ENCODE measurements at places on chromosomes 1 and 21.

DNA sequence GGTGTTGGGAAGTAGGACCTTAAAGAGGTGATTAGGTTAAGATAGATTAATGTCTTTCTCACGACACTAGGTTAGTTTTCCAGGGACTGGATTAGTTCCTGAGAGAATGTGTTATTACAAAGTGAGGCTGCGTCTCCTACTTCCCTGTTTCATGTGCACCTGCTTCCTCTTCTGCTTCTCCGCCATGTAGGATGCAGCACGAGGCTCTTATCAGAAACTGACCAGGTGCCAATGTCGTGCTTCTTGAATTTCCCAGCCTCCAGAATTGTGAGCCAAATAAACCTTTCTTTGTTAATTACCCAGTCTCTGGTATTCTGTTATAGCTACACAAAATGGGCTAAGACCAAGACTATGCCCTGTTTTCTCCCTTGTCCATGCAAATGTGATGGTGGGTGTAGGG is 152.2 kb upstream of the LMO4 start:
- no peak for DNase-seq

- no peak for DNase-seq
Observed at GRCh38 chr1:244353551-244354091, 98.1 kb downstream of the ADSS2 start.

- no peak for DNase-seq
Observed at GRCh38 chr1:213124590-213124989, 73.5 kb downstream of the RPS6KC1 start.

- no peak for DNase-seq
Observed at GRCh38 chr1:242081446-242081845, 82.5 kb upstream of the MAP1LC3C start.

- no peak for DNase-seq
Observed at GRCh38 chr1:206521127-206521526, 13.8 kb downstream of the RASSF5 start.

- no peak for DNase-seq
Observed at GRCh38 chr1:210650403-210650802, 321.7 kb downstream of the HHAT start.

GRCh38 chr1:175742790-175743459 is 470 bp downstream of the TNR start:
- no peak for DNase-seq

DNA sequence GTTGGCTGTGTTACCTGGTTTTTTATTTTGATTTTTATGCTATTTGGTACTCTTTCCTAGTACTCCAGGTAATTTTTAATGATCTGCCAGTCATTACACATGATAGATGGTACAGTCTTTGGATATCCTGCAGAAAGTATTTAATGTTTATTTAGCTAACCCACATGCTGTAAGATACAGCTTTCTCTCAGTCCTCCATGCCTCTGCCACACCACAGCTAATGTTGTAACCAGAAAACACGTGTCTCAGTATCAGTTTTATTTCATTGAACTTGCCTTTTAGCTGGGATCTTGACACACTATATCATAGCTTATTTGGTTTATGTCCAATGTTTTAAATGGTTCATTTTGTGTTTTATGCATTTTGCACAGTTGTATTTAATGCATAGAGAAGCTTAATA is 1648.4 kb downstream of the KCNT2 start:
- no peak for DNase-seq

- no peak for DNase-seq
Observed at GRCh38 chr21:44579833-44580144, 615 bp downstream of the KRTAP10-5 start.

DNA sequence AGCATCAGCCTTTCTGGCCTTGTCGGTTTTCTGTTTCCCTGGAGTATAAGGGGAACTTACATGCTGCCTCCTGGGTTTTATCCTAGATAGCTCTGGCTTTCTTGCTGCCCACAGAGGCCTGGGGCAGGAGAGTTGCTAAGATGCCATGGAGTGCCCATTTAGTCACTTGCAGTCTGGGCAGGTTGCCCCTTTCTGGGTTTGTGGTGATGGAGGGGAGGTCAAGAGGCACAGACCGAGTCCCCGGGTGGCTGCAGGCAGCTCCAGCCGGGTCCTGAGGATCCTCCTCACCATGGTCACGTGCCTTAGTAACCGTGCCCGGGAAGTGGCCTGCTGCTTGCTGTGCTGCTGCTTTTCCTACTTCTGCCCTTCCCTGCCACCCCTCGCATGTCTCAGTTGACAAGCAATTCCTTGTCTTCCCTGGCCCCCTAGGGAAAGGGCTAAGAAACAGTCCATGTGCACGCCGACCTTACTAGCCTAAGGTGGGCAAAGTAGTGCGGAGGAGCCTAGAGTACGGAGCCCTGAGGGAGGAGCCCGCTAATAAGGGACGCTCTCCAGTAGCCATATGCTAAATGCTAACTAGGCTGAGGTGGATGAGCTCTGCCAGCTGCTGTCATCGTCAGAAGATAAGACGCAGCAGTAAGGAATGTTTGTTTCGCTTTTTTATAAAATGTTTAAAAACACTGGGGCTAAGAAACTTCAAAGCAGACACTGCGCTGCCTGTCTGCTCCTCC is 34.8 kb downstream of the CLCA1 start:
- no peak for DNase-seq

DNA sequence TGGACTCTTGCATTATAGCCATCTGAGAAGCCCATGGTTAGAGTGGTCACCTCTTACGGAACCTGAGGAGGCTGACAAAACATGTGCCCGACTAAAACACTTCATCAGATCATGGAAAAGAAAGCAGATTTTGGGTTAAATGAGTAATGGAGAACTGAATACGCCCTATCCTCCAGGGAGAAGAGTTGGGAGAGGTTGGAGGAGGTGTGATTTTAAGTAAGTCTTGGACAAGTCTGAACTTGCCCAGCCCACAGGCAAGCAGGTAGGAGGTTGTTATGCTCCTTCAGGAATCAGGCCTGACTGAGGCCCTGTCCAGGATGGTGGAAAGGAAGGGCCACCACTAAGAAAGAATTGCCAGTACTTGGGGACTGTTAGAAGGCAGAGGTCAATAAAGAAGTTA is 255.8 kb downstream of the TGFB2 start:
- DNase-seq, result no peak

GRCh38 chr1:6743189-6744101 is 41.8 kb upstream of the CAMTA1 start:
- no peak for DNase-seq

- no peak for DNase-seq
Observed at GRCh38 chr1:108512239-108513043, 47.5 kb upstream of the EEIG2 start.

DNA sequence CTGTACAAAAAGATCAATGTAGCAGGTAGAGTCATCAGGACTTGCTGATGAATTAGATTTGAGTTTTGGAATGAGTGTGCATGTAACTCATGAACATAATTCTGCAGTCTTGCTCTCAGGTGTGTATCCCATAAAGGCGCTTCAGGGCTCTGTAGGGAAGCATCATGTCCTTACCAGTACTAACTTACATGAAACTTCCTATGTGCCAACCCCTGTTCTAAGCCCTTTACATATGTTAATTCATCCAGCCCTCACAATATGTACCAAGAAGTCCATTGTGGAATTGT is 2.1 kb upstream of the FCRLB start:
- DNase-seq, result no peak

- DNase-seq, result no peak
Observed at GRCh38 chr1:229230140-229230892, 40.6 kb upstream of the RAB4A start.

GRCh38 chr21:38534591-38534990 is 36.3 kb upstream of the ERG start:
- DNase-seq, result no peak

DNA sequence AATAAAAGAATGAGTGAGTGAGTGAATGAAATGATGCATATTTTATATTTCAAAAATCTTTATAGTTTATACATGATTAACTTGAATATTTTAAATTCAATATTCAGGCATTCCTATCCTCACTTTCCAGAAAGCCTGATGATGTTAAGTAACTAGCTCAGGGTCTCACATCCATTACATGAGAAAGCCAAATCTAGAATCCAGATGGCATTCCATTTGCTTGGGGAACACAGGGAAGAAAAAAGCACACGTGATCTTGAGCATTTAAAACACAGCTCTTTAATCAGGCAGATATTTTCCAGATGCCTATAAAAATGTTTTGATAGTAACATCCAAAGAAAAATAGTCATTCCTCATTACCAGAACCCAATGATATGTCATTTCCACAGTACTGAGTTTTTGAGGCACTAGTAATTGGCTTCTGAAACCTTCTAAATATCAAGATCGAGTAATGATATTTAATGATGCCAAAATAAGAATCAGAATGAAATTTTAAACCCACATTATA is 291.9 kb downstream of the DSCAM start:
- DNase-seq, result no peak

GRCh38 chr1:241237873-241238272 is 119.1 kb downstream of the RGS7 start:
- DNase-seq, result no peak

DNA sequence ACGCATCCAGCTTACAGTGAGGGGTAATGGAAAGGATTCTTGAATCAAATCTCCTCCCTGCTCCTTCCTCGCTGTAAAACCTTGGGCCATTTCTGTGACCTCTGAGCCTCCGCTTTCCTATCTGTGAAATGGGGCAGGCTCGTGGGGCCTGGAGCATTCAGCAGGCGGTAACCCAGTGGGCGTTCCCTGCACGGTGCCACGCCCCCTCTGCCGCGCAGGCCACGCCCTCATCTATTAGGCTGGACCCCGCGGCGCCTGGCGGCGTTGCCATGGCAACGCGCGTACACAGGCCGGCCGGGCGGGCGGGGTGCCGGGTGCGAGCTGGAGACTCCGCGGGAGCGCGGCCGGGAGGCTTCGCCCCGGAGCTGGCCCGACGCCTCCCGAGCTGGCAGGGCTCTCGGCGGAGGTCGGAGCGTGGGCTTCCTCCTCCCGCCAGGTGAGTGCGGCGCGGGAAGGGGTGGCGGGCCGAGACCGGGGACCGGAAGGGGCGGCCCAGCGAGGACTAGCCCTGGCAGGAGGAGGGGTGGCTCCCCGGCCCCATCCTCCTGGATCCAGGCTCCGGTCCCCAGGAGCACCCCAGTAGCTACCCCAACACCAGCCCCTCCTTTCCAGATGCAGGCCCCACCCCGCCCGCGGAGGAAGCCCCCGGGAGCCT is at the start of gene FHAD1:
Gene FHAD1, plus strand, starts transcription at position 264 of the 655 bp plus-strand sequence. CDS start 4,562 bp downstream, outside the sequence.
- DNase-seq, result no peak

- DNase-seq, result peak; percentile 39
Observed at GRCh38 chr1:29124366-29125236, 898 bp upstream of the TMEM200B start.

DNA sequence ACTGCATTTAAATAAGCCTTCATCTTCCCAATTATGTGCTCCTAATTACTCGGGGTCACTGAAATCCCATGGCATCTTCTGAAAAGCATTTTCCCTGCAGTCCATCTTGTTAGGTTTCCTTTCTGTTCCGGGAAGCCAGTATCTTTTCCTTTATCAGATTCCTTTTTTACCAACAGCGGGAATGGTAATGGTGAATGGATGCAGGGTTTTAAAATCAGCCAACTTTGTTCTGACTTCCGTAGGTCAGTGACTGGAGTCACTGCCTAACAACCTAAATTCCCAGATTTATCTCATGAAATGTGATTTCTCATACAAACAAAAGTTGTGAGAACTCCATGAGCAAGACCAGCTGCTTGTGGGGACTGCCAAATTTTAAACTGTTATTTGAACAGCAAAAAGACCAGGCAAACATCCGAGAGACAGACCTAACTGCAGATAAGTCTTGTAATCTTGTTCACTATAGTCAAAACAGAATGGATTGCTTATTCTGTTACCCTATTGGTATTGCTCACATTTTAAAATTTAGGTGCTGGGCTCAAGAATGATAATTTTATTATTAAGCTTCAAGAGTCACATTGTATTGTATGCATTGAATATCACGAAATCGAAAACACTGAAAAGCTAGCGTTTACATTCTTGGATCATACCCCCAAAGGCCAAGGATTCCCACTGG is 1.2 kb upstream of the RWDD3 start:
- no peak for DNase-seq

DNA sequence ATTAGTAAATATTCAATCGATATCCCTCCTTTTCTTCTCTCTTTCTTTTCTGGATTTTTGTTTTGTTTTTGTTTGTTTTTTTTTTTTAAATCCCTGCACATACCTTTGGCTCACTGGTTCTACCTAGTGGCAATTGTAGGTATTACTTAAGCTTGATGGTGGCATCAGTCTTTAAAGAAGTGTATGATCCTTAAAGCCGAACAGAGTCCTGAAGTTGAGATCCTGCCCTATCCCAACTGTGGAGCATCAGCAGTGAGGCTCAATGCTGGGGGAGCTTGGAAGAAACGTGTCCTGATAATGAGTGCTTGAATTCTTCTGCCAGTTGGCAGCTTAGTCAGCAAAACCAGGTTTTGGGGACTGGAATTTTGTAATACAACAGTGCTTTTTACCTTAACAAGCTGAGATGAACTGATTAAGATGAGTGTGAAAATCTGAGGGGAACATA is 60.8 kb downstream of the FASLG start:
- no peak for DNase-seq

- no peak for DNase-seq
Observed at GRCh38 chr1:67372136-67372535, 58.1 kb downstream of the SERBP1 start.

DNA sequence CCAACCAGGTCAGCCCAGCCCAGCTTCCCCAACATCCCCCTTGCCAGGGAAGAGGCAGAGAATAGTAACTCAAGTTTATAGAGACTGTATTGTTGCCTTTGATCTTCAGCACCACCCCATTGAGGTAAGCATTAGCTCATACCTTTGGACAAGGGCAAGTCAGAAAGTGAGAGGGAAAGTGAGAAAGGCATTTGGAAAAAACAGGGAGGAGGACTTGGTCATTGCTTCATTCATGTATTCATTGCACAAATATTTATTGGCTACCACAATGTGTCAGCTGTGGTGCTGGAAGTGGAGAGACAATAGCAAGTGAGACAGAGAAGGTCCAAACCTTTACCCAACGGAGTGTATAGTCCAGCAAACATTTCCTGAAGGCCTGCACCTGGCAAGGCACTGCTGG is 561.2 kb downstream of the KIF26B start:
- no peak for DNase-seq

- no peak for DNase-seq
Observed at GRCh38 chr1:58874342-58874741, 90.5 kb upstream of the JUN start.

GRCh38 chr1:158930504-158930903 is 848 bp upstream of the PYHIN1 start:
- peak; percentile 26 for DNase-seq

DNA sequence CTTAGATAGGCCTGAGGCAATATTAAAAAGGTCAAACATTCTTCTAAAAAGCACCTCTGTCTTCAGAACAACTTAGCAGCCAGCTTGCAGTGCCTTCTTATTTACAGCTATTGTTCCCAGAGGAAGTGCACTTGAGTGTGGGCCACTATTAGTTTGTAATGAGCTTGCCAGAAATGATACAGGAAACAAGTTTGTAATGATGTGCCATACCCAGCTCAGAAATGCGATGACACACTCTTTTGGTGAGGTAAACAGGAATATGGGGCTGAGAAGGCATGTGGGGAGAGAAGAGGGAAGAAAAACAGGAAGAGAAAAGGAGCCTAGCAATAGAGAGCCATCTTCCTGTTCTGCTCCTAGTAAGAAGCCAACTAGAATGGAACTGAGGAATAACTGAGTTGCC is 295.4 kb downstream of the AGBL4 start:
- no peak for DNase-seq

All from stimulated activated CD8-positive, alpha-beta memory T cell treated with anti-CD3 and anti-CD28 coated beads, Interleukin-15, amount 100 ng/mL, for 1 hour (primary cell).